ENCODE measurements at places on chromosomes 3 and 15.
A peak's percentile ranks its signal among the peaks of the same experiment; 100 is the strongest.

DNA sequence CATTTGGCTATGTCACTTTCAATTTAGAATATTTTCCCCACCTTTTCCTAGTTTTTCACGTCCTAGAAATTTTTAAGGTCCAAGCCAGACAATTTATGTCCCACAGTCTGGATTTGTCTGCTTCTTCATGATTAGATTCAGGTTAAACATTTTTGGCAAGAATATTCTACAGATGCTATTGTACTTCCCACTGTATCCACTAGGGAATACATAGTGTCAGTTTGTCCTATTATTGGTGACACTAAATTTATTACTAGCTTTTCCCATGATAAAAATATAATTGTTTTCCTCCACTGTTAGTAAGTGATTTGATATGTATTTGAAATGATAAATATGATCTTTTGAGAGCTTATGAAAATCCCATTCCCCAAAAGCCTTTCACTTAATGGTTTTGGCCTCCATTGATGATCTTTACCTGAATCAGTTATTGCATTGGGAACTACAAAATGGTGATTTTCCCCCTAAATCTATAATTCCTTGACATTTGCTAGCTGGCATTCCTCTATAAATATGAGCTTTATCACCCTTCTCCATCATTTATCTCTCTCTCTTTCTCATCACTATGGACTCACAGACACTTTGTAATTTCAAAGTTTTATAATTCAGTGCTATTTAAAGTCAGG lies 8.3 kb downstream of the ARL14 start:
- no peak for DNase-seq

DNA sequence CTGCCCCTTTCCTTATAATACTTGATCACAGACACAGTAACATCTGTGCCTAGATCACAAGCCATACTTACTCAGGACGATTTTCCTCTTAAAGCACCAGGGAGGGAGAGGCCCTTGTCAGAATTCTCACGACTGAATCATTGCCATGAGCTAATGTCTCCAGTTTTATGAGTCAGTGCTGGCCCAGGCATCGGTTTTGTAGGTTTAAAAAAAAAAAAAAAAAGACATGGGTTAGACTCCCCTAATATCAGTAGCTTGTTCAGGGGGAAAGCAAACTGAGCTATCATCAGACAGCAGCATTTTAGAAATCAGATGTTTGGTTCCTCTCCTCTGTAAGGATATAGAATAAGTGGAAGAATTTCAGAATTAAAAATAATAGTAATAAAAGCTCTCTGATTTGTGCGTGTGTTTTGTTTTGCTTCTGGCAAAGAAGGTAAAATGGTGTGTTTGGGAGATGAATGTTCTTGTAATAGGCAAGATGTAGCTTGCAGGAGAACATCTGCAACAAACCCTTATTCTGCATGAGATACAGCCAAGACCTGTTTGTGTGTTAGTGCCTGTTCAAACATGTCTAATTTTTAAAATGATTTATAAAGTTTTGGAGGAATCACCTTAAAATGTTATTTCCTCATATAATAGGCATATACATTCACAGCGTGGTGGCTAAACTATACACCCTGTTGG lies 193.6 kb downstream of the TP63 start:
- no peak for DNase-seq

- DNase-seq = no peak
These were observed 91.2 kb downstream of the HMG20A start for GRCh38 chr15:77511869-77512268.

- no peak for DNase-seq
These were observed 6.8 kb downstream of the GATA2 start for GRCh38 chr3:128486205-128486628.

- no peak for DNase-seq
These were observed 437.4 kb downstream of the NR2F2 start for GRCh38 chr15:96767703-96768434.

DNA sequence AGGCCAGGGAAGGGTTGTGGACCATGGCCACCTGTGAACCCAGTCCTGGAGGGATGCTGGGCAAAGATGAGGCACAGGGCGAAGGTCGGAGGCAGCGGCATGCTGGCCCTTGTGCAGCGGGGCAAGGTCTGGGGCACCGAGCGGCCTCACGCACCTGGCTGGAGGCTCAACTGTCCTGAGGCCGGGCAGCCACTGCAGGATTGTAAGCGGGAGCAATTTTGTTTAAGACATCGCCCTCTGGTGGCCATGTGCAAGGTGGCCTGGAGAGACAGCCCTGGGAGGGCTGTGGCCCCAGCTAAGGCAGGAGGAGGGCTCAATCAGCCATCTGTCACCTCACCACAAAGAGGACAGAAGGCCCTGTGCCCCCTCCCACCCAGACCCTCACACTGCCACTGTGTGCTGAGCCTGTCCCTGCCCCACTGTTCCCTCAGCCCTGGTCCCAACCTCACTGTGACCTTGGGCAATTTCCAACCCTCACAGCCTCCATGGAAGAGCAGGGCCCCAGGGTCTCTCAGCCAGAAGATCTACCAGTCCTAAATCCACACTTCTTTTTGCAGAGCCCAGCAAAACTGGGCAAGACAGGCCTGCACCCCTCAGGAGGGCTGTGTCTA lies 46.2 kb downstream of the TPRA1 start:
- DNase-seq = peak; percentile 62

All from CD4-positive, alpha-beta T cell treated with Interleukin-12 subunit alpha and Interleukin-12 subunit beta, for 1 hour (primary cell).